ENCODE measurements at places on chromosomes 11 and 22. TPM values are rescaled to one million over a fixed set of nuclear protein-coding genes. Genes with fewer than 3 reads are reported as not detected.

FXYD2 gene
- 1.4 TPM for total RNA-seq

TBC1D22A gene
- total RNA-seq = 14.0 TPM

KBTBD3 gene
- total RNA-seq = 7.6 TPM

TRIM6 gene
- 0.91 TPM for total RNA-seq

APLNR gene
- total RNA-seq = 15.4 TPM

UBQLN3 gene
- total RNA-seq = not detected

GTSE1 gene
- total RNA-seq = 0.43 TPM

SLC25A22 gene
- 3.4 TPM for total RNA-seq

ACR gene
- 0.43 TPM for total RNA-seq

CCDC89 gene
- 0.97 TPM for total RNA-seq

HYLS1 gene
- 4.4 TPM for total RNA-seq

FGF4 gene
- total RNA-seq = not detected

FERMT3 gene
- 6.0 TPM for total RNA-seq

PAK1 gene
- total RNA-seq = 6.1 TPM

- DNase-seq = no peak
These were observed 42.1 kb upstream of the MMP7 start for GRCh38 chr11:102572554-102573220.

- DNase-seq = no peak
These were observed 268.2 kb upstream of the C11orf87 start for GRCh38 chr11:109153836-109154235.

- no peak for DNase-seq
These were observed 26.5 kb downstream of the PGA5 start for GRCh38 chr11:61267437-61267841.

DNA sequence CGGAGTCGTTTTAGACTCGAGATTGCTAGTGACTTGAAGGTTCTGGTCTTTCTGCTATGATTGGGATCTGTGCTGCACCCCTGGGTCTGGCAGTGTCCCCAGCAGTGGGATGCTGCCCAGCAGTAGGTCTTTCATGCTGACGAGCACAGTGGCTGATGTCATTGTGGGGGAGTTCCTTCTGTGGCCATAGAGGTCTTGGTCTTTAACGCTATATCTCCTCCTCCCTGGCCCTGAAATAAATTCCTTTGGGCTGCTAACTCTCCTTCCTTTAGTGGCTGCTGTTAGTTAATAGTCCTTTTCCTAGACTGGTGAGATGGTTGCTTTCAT is 136.3 kb downstream of the TEAD1 start:
- peak; percentile 48 for DNase-seq

DNA sequence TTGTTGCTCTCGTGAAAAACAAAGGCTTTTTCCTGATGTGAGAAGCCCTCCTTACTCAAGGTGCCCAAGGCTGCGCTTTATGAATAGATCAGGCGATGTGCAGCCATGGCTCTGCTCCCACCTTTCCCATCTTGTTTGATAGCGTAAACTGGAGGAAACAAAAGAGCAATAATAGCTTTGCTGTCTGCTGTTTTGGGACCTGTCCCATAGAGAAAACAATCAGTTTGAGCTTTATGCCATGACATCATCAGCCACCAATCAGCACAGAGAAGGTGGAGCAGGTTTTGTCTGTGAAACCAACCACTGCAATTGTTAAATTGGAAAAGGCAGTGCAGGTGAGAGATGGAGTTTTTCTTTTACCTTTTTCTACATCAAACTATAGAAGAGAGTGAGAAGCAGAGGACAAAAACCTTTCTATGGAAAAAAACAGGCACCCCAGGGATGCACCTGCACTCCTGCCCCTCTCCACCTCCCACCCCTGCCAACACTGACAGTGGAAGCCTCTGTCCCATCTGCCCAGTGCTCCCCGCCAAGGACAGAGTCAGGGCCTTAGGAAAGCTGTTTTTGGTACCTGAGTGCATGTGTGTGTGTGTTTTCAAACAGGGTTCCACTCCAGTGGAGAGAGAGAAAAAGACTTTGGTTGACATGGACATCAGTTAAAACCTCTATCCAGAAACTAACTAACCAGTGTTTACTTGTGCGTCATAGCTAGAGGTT is 80.7 kb downstream of the MICAL3 start:
- DNase-seq = no peak

DNA sequence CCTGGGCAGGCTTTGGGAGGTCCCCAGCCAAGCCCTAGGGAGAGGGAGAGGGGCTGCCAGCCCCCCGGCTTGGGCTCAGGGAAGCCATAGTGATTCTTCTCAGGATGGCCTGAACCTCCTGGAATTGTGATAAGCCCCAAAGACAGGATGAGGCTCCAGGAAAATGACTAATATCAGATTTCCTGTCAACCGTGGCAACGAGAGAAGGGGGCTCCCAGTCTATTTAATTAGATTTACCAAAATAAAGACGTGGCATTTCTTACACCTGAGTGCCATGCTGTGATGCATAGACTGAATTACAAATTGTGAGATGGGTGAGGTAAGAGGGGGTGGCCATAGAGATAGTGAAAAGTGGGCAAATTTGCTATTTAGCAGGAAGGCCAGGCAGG is 20.4 kb downstream of the SERPINH1 start:
- DNase-seq = peak; percentile 13

DNA sequence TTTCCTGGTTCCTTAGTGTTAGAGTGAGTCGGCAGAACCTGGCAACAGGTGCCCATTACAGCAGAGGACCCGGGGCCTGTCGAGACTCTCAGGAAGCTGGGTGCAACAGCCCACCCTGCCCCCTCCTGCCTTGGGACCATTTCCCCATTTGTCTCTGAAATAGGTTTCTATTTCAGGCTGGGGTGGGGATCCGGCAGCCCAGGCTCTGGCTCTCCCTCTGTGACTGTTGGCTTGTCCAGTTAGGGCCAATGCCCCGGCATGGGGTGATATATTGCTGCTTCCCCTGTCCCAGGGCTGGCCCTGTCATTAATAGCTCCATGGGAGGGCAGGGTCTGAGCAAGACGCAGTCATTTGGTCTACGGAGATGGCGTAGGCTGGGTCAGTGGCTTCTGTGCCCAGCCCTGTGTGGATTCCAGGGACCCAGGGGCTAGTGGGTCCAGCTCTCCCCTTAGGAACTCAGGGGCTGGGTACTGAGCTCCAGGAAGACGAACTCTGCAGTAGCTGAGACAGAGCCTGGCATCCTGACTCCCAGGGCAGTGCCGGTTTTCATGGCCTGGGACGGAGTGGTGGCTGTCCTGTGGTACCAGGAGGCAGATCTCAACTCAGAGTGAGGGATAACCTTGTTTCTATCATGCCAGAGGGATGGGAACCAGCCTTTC is 2.7 kb downstream of the P2RY6 start:
- no peak for DNase-seq

- no peak for DNase-seq
These were observed 21.8 kb upstream of the UPB1 start for GRCh38 chr22:24473284-24473683.

GRCh38 chr11:94803491-94803890 is 35.3 kb downstream of the AMOTL1 start:
- no peak for DNase-seq

DNA sequence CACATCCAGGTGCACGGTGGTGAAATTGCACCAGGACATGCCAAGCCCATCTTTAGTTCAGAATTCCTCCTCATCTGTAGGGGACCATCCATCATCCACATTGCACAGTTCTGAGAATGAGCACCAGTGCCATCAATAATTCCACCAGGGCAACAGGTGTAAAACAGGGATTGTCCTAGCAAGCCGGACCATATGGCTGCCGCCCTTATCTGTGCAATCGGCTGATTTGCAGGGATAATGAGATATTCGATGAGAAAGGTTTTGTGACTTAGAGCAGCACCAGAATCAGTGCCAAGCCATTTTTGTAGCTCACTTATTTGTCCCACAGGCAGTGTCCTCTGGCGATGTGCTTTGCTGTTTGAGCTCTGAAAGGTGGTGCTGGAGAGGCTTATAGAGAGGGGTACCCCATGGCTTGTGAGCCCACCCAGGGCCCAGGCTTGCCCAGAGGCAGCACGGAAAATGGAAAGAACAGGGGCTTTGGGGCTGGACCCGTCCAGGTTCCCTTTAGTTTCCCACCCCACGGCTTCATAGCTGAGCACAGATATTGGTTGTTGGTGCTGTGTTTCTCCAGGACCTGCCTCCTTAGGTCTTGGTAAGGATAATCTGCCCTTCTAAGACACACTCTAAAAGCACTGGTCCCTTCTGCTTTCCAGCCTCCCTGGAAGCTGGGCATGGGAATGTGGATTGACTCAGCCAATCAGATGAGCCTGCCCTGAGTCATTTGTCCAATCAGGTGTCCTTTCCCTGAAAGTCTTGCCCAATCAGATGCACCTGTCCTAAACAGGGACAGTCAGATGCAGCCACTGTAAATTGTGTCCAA is 84.0 kb upstream of the SHANK2 start:
- DNase-seq = no peak

- DNase-seq = peak; percentile 66
These were observed 705 bp downstream of the UNC93B1 start for GRCh38 chr11:68002938-68003845.

DNA sequence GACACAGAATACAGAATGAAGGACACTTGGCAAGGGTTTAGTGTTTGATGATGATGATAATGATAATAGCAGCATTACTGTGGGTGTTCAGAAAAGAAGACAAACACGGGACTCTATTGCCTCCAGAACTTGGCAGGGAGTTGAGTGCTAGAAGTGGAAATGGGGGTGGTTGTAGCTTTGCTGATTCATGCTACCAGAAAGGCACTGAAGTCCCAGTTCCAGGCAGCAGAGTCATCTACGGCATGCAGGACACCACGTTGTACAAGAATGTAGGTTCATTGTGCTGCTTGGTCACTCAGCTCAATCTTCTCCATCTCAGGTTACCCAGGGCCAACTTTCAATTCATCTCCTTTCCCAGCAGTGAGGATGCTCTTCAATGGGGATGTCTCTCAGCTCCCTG is 115.7 kb downstream of the NTM start:
- no peak for DNase-seq

DNA sequence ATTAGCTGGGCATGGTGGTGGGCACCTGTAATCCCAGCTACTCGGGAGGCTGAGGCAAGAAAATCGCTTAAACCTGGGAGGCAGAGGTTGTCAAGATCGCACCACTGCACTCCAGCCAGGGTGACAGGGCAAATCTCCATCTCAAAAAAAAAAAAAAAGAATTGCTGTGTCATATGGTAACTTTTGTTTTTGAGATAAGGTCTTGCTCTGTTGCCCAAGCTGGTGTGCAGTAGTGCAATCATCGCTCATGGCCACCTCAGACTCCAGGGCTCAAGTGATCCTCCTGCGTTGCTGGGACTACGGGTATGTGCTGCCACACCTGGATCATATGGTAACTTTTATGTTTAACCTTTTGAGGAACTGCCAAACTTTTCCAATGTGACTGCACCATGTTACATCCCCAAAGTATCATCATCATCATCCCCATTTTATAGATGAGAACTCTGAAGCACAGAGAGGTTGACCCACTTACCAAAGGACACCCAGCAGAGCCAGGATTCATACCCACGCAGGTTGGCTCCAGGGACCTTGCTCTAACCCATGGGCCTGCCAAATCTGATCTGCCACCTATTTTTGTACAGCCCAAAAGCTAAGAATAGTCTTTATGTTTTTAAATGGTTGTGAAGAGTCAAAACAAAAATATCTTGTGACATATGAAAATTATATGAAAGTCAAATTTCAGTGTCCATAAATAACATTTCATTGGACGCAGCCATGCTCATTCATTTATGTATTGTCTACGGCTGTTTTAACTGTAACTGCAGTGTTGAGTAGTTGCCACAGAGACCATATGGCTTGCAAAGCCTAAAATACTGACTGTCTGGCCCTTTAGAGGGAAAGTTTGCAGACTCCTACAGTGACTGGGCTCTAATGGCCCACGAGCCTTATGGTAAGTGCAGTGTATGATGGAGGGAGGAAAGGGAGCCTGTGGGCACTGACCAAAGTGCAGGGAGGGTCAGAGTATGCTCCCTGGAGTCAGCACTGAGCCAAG is 45.3 kb downstream of the GDPD5 start:
- DNase-seq = no peak

- no peak for DNase-seq
These were observed 90.0 kb downstream of the BCR start for GRCh38 chr22:23270212-23270733.
